T-helper 17 cell (primary cell): ENCODE measurements at places on chromosomes 5 and 9. TPM values are rescaled to one million over a fixed set of nuclear protein-coding genes. Genes with fewer than 3 reads are reported as not detected.

- DNase-seq, result no peak
These were observed 116.0 kb upstream of the MAN2A1 start for GRCh38 chr5:109573766-109574165.

- DNase-seq, result no peak
These were observed 14.3 kb downstream of the VLDLR start for GRCh38 chr9:2635922-2636321.

DNA sequence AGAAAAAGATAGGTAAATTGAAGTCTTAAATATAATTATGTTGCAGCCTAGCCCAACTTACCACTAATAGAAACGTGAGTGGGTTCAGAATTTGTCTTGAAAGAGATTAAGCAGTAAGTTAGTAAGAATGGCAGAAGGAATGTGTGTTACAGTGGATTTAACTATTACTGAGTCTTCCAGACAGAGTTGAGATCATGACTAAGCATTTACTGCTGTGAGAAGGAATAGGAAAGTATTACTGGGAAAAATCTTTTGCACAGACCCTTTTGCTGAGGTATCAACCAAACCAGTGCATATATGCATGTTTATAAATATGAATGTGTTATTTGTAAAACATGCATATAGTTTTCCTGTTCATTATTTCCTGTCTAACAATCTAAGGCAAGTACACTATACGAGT is 112.8 kb upstream of the EFNA5 start:
- no peak for DNase-seq

DNA sequence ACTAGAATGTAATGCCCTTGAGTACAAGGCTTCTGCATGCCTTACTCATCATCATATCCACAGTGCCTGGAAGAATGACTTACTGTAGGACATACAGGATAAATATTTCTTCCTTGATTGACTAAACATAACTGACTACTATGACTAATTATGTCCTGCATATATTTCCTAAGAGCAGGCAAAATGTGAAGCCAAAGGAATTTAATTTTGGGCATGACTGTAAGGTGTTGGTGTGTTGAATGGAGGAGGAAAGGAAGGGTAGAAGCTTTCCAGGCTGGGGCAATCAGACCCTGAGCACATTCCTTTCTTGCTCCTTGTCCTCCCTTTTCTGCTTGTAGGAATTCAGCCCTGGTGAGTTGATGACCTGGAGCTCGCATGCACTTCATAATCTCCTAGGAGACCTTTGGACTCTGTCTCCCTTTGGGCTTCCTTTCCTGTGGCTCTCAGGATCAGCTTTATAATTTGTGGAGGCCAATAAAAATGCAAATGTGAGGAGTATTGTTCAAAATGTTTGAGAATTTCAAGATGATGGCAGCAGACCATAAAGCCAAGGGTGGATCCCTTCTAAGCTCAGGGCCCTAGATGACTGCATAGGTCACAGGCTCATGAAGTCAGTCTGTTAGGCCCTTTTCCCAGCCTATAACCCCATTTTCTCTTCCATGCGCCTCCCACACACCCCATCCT is 174.0 kb downstream of the HMHB1 start:
- no peak for DNase-seq

GRCh38 chr5:172624083-172624995 is 16.7 kb upstream of the NEURL1B start:
- DNase-seq, result no peak

AQP7 gene
- 1.2 TPM for total RNA-seq

DNA sequence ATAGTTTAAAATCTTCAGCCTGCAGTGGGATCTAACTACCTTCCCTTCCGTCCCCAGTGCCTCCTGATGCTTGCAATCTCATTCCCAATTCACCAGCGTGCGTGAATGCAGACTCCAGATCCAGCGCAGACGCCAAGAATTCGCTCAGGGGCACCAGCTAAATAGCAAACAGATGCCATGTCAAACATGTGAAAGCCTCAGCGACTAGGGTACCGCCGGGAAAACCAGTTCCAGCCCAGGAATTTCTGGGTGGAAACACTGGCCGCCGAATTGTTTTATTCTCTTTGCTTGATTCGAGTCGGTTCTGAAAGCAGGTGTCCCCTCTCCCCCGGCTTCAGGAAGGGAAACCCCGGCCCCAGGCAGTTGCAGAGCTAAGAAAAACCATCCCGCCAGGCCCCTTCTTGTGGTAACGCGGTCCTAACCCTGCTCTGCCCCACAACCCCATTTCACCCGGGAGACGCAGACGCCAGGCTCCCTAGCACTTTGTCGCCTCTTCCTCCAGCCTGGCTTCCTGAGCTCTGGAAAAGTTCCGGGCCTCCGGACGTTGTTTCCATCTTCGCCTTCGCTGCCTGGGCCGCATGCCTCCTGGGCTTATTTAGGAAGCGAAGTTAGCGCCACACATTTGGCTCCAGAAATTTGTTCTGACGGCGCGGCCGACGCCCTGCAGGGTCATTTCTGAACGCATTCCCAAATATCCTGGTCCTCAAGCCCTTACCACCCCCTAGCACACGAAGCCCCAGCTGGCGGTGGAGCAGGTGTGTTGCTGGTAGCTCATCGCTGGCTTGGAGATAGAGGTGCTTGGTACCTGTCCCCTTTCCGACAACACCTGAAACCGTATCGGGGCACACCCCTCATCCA is 665 bp upstream of the LVRN start:
- DNase-seq, result no peak

DNA sequence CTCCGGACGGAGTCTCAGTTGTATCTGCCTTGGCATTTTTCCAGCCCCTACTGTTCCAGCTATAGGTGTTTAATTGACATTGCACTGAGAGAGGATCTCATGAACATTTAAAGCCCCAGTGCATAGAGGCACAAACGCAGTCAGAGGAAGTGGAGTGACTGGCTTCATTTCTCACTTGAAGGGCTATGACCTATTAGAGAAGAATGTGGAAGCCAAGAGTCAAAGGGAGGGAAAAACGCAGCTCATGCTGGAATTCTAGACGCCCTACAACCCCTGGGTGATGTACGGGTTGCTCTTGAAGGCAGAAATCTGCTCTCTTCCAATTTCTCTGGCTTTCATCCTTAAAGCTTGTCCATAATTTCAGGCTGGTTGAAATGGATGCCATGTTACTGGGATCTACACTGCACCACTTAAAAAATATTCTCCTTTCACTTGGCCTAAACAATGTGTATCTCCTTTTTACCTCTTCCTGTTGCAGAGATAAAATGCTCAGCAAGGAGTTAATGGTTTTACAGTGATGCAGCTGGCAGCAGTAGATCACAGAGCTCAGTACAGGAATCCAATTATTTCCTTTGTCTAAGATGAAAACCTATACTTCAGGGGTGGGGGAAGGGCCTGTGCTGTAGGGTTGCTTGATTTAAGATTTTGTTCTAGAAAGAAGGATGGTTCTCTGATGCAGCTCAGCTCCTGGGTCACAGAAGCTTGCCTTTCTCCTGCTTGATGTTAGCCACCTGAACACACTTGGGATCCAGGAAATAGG is 61.8 kb upstream of the MAMDC2 start:
- no peak for DNase-seq

DNA sequence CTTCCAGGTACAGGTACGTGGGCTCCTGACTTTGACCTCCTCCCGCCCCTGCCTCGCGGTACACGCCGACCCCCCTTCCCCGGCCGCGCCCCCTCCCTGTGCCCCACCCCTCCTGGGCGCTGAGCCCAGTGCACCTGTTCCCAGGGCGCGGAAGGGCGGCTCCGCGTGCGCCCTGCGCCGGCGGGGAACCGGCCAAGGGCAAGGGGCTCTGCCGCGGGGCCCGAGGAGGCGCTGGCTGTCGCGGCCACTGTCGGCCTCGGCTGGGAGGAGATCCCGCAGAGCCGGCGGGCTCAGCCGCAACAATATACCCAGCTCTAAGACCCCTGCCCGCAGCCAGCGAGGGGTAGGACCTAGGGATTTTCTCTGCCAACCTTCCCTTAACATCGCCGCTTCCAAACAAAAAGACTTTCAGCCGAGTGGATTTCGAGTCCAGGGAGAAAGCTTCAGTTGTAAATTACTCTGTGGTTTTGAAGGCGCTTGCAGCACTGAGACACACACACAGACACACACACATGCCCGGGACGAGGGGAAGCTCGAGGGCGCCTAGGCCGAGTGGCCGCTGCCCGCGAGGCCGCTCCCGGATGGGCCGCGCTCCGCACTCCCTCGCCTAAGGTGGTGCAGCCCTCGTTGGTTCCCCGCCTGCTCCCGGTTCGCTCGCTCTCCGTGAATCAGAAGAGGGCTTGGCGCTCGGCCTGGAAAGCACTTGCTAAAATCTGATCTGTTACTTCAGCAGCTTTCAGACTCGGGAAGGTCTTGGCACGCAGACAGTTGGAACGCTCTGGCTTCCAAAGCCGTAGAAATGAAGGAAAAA is 1.2 kb downstream of the FGF18 start:
- no peak for DNase-seq

SRD5A1 gene
- total RNA-seq, result 3.7 TPM

DNA sequence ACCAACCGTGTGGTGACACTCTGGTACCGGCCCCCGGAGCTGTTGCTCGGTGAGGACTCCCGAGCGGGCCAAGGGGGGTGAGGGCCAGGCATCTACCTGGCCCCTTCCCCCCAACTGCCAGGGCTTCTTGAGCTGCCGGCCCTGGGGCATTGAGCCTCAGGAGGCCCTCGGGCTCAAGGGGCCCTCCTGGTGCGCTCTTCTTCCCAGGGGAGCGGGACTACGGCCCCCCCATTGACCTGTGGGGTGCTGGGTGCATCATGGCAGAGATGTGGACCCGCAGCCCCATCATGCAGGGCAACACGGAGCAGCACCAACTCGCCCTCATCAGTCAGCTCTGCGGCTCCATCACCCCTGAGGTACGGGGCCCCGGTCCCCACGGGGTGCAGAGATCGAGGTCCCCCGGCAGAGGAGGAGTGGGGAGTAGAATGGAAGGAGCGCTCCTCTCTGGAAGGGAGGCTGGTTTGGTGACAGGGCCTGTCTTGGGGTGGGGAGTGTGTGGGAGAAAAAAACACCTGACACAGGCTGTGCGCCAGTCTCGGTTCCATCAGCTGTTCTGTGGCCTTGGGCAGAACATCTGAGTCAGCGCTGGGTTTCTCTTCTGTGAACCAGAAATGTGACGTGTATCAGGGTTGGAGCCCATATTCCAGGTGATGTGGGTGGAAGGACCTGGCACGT is 2.6 kb downstream of the CDK9 start:
- no peak for DNase-seq

FOXD1 gene
- total RNA-seq, result not detected

DNA sequence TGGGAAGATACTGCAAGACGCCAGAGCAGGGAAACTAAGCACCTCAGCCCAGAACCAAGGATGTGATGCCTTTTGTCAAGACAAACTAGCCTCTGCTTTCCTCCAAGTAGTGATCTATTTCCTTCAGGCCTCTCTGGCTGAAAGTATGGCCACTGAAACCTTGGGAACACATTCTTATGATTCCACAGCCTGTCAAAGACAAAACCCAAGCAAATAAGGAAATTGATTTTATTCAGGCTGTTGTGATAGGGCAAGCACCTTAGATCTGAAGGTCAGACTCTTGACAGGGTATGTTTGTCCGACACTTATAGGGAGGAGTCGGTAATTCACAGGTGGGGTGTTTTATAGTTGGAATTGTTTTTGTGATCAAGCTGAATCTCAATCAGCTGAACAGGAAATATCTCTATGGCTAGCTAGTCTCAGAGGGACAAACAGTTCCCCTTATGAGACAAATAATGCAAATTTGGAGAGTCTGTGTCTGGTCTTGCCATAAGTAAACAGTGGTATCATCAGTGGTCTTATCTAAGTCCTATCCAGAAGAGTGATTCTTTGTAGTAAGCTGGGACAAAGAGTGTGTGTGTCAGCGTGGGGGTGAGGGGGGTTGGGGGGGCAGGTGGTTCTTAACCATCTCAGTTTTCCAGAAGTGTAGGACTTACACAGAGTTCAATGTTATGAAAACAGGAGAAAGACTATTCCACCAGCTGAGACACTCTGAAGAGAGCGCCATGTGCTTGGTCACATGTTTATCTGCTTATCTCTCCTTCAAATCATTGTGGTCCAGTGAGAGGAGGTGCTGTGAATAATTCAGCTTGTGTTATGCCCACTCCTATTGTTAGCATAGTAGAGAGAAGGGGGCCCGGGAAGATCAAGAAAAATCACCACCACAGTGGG is 6.7 kb upstream of the ZCCHC10 start:
- no peak for DNase-seq

DNA sequence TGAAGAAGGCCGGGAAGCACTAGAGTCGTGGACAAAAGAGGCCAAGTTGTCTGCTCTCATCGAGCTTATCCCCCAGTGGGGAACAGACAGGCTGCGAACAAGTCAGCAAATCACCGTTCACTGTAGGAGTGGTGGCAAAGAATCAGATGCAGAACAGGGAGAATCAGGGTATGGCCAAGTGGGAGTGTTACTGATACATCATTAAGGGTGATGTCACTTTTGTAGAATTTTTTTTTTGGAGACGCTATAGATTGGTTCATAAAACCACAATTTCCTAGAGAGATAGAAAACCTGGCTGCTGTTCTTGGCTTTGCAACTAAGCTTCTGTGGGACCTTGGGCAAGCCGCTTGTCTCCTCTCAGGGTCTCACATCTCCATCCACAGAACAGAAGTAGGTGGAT is 21.3 kb downstream of the SPRY4 start:
- DNase-seq, result no peak

DNA sequence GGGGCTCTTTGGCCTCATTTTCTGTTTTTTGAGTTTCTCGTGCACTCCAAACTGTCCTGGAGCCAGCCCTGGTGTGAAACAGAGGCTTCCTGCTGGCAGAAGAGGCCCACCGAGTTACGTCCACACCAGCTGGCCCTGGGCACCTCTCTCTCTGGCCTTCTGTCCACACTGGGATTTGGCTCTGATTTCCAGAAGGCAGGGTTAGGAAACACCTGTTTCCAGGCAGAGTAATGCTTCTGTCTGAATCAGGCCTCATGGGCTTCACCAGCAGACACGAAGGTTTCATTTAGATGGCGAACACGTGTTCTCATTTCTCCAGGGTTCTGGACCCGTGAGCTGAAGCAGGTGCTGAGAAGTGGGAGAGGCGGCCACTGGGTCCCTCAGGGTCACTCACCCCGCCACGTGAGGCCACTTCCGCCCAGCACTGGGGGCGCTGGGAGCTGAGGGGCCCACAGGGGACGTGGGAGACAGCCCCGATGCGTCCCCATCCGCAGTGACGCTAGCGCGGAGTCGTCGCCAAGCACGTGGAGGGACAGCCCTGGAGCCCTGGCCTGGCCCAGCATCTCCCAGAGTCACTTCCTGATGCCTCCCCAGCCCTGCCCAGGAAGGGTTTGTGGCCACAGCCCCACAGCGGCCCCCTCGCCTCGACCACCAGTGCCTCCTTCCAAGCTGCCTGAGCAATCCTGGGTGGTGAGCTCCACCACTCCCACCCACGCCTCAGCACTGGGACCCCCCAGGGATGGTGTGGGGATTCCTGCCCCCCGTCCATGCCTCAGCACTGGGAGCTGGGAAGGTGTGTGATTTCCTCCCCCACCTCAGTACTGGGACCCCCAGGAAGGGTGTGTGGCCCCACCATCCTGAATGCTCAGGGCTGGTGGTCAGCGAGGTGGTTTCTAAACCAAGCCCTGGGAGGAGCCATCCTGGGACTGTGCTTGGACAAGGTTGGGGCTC is 4.9 kb upstream of the LRRC14B start:
- DNase-seq, result no peak
